ENCODE measurements at places on chromosomes 11 and 22. TPM values are rescaled to one million over a fixed set of nuclear protein-coding genes. Genes with fewer than 3 reads are reported as not detected.

OR8B8 gene
- total RNA-seq: not detected

CFAP300 gene
- total RNA-seq: 11.9 TPM

- DNase-seq: no peak
Observed at GRCh38 chr22:31742115-31742514, 7.8 kb downstream of the PRR14L start.

DNA sequence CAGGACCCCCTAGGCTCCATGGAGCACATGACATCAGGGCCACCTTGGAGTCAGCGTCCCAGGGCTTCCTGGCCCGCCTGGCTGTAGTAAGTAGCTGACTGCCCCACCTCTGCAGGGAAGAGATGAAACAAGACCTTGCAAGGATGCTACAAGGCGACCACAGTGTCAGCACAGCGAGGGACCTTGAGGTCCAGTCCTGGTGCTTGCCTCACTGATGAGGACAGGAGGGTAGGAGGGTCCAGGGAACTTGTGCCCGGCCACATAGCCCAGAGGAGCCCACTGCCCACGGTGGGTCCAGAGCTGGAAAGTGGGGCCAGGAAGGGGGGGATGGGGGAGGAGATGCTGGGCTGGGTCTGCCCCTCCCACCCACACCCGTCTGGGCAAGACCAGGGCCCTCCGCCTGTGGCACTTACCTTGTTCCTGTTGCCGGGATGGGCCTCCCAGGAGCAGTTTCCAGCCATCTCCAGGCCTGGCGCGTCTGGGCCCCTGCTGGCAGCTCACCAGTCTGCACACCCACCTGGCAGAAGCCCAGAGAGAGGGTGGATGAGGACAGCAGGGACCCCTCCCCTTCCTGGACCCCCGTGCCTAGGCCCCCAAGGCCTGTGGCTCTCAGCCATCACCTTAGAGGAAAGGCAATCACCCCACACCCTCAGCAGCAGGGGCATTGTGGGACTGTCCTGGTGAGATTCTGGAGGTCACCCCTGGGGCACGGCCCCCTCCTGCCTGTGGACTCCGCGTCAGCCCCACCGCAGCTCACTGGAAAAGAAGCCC, 3.4 kb downstream of the MRGPRF start:
- DNase-seq: no peak

DNA sequence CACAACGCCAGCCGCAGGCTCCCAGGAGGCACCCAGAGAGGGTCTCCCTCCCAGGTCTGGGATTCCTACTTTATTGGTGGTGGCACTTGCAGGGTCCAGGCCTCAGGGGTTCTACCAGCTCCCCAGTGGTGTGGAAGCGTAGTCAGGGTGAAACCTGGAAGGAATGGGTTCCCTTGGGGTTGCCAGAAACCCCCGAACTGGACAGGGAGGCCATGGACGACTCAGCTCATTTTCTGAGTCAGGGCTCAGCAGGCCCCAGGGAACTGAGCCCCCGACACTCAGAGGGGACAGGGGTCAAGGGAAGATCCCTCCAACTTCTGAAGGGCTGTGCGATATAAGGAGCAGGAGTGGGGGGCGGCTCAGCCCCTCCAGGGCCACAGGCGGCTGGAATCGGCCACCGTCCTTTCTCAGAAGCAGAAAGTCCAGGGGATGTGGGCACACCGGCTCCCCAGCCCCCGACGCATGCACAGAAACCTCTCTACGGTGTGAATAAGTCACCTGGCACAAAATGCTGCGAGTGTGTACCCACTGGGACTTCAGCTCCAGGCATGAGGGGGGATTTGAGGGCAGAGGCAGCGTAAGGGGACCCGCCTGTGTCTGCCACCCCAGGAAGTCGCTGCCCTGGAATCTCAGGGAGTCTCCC, 25.1 kb downstream of the MRGPRG start:
- no peak for DNase-seq

GRCh38 chr11:117296881-117297280, 5.7 kb downstream of the BACE1-AS start:
- no peak for DNase-seq

DNA sequence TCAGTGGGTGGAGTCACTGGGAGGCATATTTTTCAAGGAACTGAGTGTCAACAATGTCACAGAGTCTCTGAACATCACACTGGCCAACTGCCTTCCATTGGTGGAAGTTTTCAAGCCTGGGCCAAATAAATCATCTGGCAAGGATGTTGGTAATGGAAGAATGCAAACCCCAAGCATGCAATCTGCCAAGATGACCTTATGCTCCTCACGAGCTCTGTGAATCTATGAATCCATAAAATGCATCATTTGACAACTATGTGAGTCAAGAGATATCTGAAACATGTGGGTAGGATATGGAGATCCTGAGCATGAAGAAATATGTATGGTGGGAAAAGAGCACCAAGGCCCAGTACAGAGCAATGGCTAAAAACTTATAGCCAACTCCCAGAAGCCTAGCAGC, 122.2 kb downstream of the PLEKHA7 start:
- no peak for DNase-seq

DNA sequence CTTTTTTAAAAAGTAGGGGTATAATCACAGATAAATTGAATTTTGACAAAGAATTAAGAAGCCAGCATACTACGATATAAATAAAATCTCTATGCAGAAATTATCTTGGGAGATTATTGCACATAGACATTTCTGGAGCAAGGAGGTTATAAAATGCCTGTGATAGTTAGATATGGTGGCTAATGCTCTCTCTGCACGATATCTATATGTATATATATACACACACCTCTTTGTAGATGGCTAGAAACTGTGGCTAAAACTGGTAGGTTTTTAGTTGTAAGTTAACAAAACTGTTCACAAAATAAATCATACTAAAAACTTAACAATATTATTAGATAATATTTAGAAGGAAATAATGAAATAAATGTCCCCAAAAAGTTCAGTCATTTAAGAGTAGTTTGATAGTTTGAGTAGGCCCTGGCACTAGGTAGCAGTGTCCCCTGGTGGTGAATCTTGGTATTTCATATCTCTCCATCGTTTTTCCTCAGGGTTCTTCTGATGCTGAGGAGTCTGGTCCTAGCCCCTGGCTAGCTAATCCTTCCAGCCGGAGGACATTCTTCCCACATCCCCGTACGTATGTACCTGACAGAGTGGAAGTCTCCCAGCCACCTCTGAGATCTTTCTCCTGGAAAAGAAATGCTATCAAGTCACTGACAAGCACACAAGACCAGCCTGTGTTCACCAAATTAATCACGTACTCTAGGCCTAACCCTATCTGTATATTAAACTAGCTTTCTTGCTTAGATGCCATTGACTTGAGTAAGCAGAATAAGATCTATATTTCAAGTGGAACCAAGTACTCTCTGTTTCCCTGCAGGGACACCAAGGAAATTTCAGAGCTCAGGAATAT, 32.2 kb downstream of the ART5 start:
- DNase-seq: peak; percentile 29

GRCh38 chr11:86066657-86067008, 2.3 kb downstream of the PICALM start:
- no peak for DNase-seq

Measured in renal cortical epithelial cell (primary cell).